ENCODE measurements at places on chromosomes 6 and 20.

- no peak for DNase-seq
Observed at GRCh38 chr6:128493877-128494276, 26.5 kb downstream of the PTPRK start.

DNA sequence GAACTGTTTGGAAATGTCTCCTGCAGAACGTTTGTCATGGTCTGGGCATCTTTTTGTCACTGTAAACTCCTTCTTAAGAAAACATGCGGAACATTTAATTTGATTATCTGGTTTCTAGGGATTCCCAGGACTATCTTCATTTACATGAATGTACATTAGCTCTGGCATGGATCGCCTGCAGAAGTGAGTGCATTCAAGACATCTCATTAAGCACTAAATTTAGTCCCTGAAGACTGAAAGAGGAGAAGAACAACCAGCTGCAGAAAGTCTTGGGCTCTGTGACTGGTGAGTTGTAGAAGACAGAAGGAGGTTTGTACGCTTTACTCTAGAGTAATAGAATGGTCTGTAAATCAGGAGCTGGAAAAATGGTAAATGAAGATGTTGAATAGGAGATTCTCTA, 540.7 kb downstream of the BCKDHB start:
- DNase-seq, result no peak

DNA sequence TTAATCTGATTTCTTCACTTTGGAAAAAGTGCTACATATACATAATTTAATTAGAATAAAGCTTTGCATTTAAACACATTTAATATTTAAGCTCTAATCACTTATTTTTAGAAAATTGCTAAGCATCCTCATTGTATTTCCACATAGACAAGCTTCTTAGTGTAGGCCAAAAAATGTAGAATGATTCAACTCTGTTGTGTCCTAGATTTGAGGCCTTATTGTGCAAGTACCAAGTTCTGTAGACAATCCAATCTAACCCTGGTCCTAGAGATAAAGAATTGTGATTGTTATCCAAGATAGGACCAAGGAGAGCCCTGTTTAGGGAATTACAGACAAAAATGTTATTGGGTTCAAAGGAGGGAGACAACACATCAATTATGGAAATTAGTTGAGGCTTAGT, 27.6 kb downstream of the MRAP2 start:
- DNase-seq, result no peak

GRCh38 chr20:2986466-2986865, 57.0 kb upstream of the GNRH2 start:
- peak; percentile 49 for DNase-seq

GRCh38 chr6:139291813-139292619, at the start of gene TXLNB:
TXLNB (minus strand) TSS chr6:139291998; CDS start chr6:139288899, 3,099 bp downstream.
- peak; percentile 75 for DNase-seq

DNA sequence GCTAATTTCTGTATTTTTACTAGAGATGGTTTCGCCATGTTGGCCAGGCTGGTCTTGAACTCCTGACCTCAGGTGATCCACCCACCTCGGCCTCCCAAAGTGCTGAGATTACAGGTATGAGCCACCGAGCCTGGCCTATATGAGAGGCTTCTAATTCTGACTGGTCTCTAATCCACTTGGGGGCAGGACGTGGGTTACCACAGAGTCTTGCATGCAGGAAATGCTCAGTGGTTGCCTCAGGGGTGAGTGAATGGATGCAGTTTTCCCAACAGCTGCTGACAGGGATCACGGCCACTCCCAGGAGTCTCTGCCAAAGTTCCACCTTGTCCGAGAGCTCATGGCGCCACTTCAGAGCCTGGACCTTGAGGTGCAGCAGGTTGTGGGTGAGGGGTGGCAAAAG, 6.4 kb upstream of the FANCE start:
- DNase-seq, result no peak

GRCh38 chr6:158207422-158207788, 39.3 kb downstream of the GTF2H5 start:
- peak; percentile 24 for DNase-seq

DNA sequence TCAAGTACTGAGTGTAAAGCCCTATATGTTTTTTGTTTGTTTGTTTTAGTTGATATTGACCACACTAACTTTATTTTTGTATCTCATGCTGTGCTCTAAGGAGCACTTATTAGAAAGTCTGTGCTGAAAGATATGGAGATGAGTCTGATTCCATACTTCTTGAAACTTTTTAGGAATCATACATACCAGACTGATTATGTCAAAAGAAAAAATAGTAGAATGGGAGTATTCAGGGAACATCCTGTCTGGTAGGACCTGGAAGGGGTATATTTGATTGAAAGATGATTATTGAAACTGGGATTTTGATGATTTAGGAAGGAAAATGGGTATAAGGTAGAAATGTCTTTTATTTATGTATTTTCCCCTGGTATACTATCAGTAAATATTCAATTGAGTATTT, 111.4 kb downstream of the QKI start:
- DNase-seq, result no peak

DNA sequence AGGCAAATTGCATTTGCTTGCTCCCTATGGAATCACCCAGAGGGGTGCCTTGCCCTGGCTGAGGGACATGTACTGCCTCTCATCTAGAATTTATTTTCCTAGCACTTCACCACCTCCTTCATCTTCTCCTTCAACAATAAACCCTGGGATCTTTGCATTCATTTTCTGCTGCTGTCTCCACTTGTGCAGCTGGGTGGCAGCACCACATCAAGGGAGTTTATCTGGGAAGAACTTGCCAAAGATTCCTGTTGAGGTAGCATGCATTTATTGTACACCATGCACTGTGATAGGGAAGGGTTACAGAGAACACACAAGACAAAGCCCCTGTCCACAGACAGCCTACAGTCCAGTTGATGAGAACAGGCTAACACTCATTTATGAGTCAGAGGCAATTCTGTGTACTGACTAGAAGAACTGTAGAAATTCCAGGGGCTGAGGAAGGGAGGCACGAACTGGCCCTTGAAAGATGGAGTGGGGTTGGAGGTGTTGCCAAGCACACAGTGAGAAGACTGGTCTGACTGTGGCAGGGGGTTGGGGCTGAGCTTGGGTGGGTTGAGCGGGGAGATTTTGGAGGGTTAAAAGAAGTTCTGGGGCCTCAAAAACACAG, 17.5 kb downstream of the C20orf173 start:
- no peak for DNase-seq

- peak; percentile 16 for DNase-seq
Observed at GRCh38 chr20:25399037-25399430, 8.4 kb upstream of the ABHD12 start.

DNA sequence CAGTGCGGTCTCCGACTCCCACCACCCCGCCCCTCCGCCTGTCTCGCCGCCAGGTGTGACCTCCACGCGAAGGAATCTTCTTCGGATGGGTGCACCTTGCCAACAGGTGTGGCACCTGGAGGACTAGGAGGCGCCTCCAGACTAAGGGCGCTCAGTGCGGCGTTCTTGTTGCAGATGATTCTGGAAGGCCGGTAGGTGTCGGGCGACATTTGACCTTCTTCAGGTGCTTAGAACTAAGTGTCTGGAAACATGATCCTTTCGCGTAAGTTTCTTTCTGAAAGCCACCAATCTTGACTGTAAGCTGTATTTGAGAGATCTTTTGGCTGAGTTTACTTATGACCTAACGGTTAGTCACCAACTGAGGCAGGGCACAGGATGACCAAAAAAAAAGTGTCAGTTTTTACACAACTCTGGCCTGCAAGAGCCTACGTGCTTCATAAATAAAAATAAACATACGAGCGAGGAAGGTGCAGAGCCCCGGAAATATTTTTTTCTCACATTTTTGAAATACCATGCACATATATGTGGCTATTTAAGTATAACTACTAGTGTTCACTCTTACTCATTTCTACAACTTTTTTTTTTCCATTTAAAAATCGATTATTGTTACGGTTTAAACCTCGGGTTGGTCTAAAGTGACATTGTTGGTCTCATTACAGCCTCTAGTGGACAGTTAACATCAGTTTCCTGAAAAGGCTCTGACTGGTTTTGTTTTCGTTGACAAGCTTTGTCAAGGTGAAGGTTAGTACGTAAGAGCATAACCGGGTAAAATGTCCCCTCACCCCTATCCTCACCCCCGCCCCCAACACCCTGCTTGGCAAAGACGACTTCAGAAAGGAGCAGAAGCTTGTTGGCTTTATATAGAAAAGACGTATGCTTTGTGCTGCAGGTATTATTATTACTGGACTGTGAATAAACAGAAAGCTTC, 1.6 kb upstream of the ATXN1 start:
- peak; percentile 48 for DNase-seq

GRCh38 chr6:63521475-63522210, 50.6 kb upstream of the LOC128125822 start:
- no peak for DNase-seq

DNA sequence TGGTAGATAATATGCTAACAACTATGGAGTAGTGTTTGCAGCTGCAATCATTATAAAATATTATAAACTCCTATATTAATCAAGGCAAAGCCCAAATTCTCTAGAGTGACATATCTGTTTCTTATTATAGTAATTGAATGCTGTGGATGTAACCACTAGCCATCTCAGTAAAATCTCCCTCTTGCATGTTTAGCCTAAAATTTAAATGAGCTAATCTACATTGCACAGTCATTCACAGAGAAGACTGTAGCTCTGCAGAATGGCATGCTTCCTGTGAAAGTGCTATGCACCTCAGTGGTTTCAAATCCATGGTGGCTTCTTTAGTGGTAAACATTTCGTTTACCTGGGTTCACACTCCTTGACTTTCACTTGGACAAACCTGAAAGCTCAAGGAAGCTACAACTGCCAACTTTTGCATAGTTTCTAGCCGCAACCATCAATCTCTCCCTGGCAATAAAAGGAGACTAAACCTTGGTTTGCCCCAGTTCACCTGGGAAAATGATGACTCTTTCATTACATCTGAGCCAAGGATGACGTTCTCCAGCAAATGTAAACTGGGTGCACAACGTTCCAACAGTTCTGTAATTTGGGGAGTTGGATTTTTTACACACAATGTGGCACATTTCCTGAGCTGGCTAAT, 47.2 kb downstream of the FILIP1 start:
- no peak for DNase-seq

GRCh38 chr6:82365016-82365795, 1.6 kb downstream of the TPBG start:
- DNase-seq, result no peak

DNA sequence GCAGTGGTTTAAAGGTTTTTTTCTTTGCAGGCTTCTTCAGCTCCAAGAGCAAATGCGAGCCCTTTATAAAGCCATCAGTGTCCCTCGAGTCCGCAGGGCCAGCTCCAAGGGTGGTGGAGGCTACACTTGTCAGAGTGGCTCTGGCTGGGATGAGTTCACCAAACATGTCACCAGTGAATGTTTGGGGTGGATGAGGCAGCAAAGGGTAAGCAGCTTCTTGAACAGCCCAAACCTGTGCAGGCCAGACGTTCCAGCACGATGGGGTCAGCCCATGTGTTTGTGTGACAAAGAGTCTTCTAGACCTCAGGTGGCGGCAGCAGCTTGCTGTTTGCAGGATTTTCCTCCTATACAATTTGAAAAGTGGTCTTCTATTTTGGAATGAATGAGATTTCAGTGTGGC, 17.7 kb downstream of the DSP start:
- no peak for DNase-seq

GRCh38 chr6:12594530-12594893, 122.1 kb upstream of the PHACTR1 start:
- no peak for DNase-seq

DNA sequence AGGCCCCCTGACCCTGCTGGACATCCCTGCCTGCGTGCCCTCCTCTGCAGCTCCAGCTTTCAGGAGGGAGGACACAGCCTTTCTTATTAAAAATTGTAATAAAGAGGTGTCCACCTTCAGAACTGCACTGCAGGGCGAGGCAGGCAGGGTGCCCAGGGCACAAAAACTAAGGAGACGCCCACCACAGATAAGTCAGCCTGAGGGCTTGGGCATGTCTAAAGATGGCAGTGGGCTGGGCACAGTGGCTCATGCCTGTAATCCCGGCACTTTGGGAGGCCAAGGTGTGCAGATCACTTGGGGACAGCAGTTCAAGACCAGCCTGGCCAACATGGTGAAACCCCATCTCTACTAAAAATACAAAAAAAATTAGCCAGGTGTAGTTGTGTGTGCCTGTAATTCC, 7.0 kb upstream of the C20orf144 start:
- DNase-seq, result no peak

DNA sequence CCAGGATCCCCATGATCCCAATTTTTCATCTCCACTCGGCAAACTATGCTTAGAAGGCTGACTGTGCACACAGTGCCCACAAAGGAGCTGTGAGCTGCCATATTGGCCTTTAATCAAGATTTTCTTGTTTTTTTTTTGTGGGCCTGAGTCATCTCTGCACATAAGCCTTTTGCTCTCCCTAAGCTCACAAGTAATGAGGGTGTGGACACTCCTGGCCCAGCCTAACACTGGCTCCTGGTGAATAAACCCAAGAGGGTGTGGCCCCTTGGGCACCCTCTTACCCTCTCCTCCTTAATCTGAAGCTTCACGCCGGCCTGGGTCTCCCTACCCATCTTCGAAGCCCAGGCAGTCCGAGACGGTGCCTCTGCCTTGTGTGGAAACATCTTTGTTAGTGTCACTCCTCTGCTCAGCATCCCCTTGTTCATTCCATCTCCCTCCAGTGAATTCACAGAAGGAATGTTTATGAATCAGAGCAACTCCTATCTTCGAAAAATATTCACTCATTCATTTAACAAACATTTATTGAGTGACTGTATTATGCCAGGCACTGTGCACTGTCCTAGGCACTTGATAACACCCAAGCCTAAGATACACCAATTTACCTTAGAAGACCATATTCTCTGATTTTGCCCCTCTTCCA, 22.2 kb upstream of the MRPS10 start:
- no peak for DNase-seq

GRCh38 chr6:27679964-27680694, 207.2 kb upstream of the ZNF184 start:
- no peak for DNase-seq

DNA sequence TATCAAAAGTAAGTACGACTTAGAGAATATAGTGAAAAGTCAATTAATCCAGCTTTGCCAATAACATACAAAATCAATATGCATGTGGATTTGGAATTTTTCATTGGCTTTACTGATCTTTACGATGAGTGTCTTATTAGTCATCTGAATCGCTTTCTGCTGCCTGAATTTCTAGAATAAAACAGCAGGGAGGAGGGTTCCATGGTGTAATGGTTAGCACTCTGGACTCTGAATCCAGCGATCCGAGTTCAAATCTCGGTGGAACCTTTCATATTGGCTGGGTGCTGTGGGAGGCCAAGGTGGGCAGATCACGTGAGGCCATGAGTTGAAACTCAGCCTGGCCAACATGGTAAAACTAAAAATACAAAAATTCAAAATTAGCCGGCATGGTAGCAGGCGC, 448.8 kb downstream of the RNF144B start:
- DNase-seq, result no peak

- DNase-seq, result no peak
Observed at GRCh38 chr6:165766026-165766425, 103.0 kb upstream of the PDE10A start.

DNA sequence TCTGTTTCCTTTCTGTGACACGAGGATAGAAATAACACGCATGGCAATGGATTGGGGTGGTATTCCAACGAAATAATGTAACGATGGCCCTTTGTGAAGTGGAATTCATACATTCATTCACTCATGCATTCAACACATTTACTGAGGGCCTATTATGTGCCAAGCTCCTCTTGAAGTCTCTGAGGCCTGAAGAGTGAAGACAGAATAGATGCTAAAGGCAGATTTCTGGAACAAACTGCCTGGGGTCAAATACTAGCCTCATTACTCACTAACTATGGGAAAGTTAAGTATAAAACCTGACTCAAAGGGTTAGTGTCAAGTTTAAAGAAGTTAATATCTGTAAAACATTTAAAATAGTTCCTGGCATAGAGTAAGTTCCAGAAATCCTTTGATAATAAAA, 279.6 kb upstream of the SULF2 start:
- no peak for DNase-seq

Data from activated T-cell treated with anti-CD3 and anti-CD28 coated beads for 24 hours (primary cell).